Lung microvascular endothelial cell (primary cell): ENCODE measurements at places on chromosomes 5 and 9. TPM values are rescaled to one million over a fixed set of nuclear protein-coding genes. Genes with fewer than 3 reads are reported as not detected.

TRIM36 gene
- total RNA-seq: 0.20 and 0.22 TPM in 2 replicates

HMHB1 gene
- total RNA-seq: not detected in 2 replicates

PCDHAC1 gene
- total RNA-seq: under 0.01 TPM in 2 replicates

SLC44A1 gene
- 10.1 and 16.6 TPM in 2 replicates for total RNA-seq

NRARP gene
- total RNA-seq: 18.7 and 28.3 TPM in 2 replicates

OR1J2 gene
- total RNA-seq: not detected in 2 replicates

IL3 gene
- not detected in 2 replicates for total RNA-seq

PNPLA7 gene
- total RNA-seq: 0.44 and 0.79 TPM in 2 replicates

LCN15 gene
- total RNA-seq: 0.22 TPM in 1 of 2 replicates, not detected in the other

SLC6A18 gene
- not detected in 2 replicates for total RNA-seq

GMCL2 gene
- total RNA-seq: not detected in 2 replicates

TLR4 gene
- total RNA-seq: 116 and 187 TPM in 2 replicates

MEIKIN gene
- not detected in 2 replicates for total RNA-seq

GRXCR2 gene
- total RNA-seq: not detected in 2 replicates

SEMA5A gene
- total RNA-seq: under 0.01 and 0.44 TPM in 2 replicates

ARHGEF37 gene
- total RNA-seq: 9.8 and 16.1 TPM in 2 replicates

SLC36A3 gene
- not detected in 2 replicates for total RNA-seq

FOXD4L6 gene
- under 0.01 TPM in 1 of 2 replicates, not detected in the other for total RNA-seq
